ENCODE measurements at places on chromosomes 5 and 9.

DNA sequence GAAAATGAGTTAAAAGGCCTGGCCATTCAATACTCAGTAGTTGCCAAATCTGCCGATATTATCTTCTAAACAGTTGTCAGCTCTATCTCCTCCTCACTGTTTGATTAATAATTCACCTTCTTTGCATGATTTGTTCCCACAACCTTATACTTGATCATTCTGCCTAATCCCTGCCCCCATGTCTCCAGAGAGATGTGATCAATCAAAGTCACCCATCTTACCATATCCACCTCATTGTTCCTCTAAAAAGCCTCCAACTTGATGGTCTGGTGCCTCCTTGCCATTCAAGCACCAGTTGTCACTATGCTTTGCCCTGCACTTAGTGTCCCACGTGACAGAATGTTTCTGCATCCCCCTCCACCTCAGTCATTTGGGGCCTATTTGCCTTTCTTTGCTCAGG, 41.3 kb downstream of the KIAA1958 start:
- no peak for DNase-seq

DNA sequence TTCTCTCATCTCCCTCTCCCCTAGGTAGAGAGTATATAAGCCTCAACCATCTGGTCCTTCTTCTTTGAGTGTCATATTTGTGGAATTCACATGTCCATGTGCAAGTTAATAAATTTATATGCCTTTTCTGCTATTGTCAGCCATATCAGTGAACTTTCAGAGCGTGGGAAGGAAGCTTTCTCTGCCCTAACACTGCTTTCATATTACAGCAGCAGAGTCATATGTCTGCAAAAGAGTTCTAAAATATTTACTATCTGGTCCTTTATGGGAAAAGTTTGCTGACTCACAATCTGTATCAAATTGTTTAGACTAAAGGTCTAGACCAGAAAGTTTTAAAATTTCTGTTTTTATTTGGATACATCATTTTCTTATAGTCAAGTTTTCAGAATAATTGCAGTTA, 669.0 kb downstream of the LRRC70 start:
- no peak for DNase-seq

DNA sequence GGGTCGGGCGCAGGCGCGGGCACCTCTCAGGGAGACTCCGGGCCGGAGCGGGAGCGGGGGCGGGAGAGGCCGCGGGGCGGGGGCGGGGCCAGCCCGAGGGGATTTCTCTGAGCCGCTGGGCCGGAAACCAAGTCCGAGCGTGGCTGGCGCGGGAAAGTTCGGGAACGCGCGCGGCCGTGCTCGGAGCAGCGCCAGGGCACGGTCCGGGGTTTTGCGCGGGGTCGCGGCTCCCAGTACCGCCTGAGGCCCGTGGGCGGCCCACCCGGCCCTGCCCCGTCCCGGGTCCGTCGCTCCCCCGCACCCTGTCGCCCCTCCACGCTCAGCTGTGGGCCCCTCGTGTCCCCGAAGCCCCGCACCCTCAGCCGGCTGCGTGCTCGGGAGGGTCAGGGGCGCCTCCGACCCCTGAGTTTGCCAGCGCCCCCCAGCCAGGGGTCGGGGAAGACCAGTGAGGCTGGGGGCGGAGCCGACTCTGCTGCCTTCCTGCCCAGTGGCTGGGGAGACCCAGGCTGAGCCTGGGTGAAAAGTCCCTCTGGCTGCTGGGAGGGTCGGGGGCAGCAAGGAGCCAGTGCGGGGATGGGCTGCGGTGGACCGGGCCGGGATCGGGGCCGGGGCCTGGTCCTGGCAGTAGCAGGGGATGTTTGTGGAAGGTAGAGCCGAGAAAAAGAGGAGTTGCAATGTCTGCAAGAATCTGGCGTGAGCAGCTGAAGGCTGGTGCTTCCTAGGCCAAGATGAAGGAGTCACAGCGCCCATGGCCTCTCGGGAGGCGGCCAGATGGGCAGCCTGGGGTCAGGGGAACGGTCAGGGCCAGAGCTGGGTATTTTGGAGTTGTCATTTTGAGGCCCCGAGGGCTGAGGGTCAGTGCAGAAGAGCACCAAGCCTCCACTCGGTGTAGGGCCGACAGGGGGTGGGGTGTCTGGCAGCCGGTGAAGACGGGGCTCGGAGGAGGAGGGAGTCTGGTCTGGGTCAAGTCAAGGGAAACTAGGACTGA, 588 bp downstream of the TRAF2 start:
- peak; percentile 49 for DNase-seq

DNA sequence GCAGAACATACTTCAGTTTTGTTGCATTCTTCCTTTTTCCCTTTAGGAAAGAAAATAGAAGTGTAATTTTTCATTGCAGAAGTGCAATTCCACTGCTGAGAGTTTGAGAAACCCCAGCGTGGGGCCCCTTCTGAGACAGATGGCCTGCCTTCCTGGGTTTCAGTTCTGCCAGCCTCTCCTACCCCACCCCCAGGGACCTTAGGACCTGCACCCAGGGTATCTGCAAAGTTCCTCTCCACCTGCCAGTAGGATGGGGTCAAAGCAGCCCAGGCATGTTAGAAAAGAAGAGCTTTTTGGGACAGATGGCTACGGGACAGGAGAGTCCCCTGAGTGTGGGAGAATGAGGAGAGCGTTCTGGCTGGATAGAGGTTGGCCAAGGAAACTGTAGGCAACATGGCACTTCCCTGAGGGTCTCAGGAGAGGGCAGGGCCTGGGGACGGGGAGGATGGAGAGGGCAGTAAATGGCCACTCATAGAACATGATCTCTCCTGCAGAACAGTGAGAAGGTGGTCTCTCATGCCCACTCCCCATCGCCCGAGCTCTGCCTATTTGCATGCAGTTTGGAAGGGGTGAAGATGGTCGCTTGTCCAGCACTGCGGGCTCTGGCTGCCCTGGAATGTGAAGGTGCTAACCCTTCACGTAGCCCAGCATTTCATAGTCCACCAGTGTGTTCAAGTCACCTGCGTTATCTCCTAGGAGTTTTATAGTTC, at the start of gene TIFAB:
Gene TIFAB (minus strand): TSS at position 31 of the 710 bp plus-strand sequence. CDS start 2,412 bp downstream, outside the sequence.
- DNase-seq: no peak

- no peak for DNase-seq
Measured at GRCh38 chr5:159343295-159344094, 13.2 kb upstream of the IL12B start.

- peak; percentile 13 for DNase-seq
Measured at GRCh38 chr9:126860757-126861466, 473 bp downstream of the ZBTB34 start.

- no peak for DNase-seq
Measured at GRCh38 chr5:145887976-145888574, 15.3 kb upstream of the GRXCR2 start.

DNA sequence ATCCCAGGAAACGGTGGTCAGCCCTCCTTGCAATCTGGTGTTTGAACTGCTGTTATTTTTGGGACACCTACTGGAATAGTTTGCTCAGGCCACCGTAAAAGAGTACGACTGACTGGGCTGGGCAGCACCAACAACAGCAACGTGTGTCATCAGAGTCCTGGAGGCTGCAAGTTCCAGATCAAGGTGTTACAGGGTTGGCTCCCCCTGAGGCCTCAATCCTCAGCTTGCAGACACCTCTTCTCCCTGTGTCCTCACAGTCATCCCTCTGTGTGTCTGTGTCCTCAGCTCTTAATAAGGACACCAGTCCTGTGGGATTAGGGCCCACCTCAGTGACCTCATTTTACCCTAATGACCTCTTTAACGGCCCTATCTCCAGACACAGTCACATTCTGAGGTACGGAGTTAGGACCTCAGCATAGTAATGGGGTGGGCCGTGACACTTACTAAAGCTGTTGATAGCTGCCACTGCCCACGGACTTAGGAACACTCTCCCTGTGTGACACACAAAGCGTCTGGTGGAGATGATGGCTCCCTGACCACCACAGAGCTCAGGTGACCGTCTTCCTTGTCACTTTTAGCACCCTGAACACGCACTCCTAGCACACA, 16.8 kb downstream of the GLT6D1 start:
- no peak for DNase-seq

- peak; percentile 26 for DNase-seq
Measured at GRCh38 chr5:43631182-43631910, 28.4 kb downstream of the NNT start.

GRCh38 chr5:125372694-125373631, 626.5 kb upstream of the ZNF608 start:
- DNase-seq: no peak

GRCh38 chr5:167684251-167684650, 607.2 kb upstream of the WWC1 start:
- no peak for DNase-seq

DNA sequence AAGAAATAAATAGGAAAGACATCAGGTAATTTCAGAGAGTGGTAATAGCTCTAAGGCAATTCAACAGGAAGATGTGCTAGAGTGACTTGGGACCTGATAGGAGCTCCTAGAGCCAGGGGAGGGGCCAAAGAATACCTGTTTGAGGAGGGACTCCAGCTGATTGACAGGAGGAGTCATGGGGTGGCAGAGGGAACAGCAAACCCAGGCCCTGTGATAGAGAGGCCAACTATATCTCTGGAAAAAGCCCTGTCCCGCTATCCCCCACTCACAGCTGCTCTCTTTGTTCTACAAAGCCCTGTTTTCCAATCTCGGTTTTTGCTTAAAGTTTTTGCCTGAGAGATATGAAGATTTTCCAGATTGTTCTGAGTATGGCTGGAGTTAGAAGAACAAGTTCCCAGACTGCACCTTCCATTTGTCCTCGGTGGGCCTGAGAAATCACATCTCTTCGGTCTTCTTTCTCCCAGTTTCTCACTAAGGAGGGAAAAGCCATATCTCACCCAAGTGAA, 9.0 kb upstream of the NSD1 start:
- peak; percentile 34 for DNase-seq

- no peak for DNase-seq
Measured at GRCh38 chr9:133521122-133522072, 3.4 kb downstream of the MYMK start.

DNA sequence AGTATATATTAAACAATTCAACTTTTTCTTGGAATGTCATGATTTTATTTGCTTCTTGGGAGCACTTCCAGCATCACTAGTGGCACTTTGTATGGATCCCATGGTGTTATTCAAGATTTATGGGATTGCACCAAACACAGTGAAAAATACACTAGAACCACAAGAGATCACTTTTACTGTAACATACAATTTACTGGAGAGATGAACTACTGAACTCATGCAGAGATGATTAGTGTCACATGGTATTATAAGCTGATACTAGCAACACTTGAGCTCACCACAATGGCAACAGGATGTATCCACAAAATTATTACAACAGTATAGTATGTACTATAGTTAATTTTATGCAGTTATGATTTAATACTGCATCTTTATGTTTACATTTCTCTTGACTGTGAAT, 16.3 kb upstream of the SLC36A2 start:
- DNase-seq: no peak

GRCh38 chr5:122494109-122494508, 182.1 kb downstream of the SNCAIP start:
- DNase-seq: no peak

- DNase-seq: no peak
Measured at GRCh38 chr5:169838688-169839087, 141.6 kb downstream of the INSYN2B start.

DNA sequence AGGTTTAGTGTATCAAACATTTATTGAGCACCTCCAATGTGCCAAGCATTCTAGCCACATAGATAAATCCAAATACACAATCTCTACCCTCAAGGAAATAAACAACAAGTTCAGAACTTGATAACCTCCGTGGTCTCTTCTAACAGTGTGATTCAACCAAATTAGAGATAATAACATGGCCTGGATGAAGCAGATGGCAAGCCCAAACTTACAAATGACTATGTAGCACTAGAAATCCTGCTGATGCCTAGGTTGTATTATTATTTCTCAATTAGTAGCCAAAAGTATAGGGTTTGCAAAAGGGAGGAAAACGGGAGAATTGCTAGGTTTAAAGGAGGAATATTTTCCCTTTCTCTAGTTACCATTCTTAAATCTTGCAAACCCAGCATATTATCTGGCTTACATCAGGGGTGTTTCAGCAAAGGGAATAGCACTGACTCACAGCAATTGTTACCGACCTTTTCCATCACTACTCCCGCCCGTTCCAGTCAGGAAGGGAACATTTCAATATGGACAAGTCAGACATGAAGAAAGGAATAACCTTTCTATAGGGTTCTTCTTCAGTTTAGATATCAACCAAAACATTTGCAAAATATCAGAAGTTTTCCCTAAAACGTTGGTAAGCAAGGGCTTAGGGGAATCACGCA, 2.3 kb downstream of the DPYSL3 start:
- no peak for DNase-seq

GRCh38 chr9:114718801-114719221, 36.8 kb upstream of the TEX48 start:
- DNase-seq: peak; percentile 85

GRCh38 chr5:60195551-60195950, 302.0 kb upstream of the PDE4D start:
- DNase-seq: no peak

- no peak for DNase-seq
Measured at GRCh38 chr5:154315196-154315595, 124.7 kb downstream of the GALNT10 start.

- no peak for DNase-seq
Measured at GRCh38 chr5:154332451-154332850, 113.3 kb upstream of the SAP30L start.

DNA sequence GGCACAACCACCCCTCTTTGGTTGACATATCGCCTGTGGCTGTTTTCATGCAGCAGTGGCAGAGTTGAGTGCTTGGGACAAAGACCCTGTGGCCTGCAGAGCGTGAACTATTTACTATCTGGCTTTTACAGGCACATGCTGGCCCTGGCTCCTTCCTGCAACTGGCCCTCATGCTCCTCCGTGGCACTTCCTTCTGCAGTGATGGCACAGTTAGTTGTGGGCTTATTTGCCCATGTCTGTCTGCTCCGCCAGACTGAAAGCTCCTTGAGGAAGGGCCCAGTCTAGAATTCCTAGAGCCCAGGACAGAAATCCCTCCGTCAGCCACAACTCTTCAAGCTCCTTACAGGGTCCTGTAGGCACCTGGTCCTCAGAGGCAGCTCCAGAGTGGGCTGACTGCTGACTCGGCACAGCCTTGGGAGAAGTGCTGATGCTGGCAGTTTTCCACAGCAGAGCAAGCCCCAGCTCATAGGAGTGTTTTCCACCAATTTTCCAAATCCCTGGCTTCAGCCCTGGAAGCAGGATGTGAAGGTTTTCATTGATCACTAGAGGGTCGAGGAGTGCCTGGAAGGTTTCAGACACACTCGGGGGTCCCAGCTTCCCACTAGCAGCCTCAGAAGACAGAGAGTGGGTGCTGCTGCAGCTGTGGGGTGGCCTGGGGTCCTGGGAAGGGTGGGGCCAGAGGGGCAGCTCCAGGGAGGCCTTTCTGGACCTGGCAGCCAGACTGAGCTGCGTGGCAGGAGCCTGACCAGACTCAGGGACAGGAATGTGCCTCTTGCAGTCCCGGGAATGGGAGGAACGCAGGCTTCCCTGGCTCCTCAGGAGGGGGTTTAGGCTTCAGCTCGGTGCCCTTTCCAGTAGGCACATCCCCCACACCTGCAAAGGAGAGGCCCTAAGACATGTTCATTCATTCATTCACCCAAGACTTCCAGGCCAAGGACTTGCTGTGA, 56.5 kb upstream of the ANGPTL2 start:
- no peak for DNase-seq

DNA sequence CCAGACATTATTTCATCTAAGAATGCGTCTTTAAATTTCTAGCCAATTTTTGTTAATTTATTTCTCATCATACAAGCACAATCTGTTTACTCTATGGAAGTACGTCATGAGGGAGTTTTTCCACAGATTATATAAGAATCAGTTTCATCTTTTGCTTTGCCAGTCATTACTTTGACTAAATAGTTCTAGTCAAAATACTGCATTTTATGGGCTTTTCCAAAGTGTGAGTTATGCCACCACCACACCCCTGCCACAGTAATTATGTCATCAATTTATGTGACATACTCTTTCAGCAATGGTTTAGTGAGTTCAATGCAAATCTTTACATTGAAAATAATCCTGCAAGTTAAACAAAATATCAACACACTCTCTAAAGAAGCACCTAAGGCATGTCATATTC, 2.0 kb downstream of the RIMOC1 start:
- no peak for DNase-seq

All from CD4-positive, alpha-beta T cell treated with Interleukin-6 for 4 hours (primary cell).